GM12864 (cell line): ENCODE measurements at places on chromosomes 3 and 15.

- no peak for DNase-seq
Observed at GRCh38 chr3:48848816-48849515, 1.3 kb upstream of the PRKAR2A start.

GRCh38 chr3:134337511-134338200 lies 36.6 kb downstream of the AMOTL2 start:
- no peak for DNase-seq

DNA sequence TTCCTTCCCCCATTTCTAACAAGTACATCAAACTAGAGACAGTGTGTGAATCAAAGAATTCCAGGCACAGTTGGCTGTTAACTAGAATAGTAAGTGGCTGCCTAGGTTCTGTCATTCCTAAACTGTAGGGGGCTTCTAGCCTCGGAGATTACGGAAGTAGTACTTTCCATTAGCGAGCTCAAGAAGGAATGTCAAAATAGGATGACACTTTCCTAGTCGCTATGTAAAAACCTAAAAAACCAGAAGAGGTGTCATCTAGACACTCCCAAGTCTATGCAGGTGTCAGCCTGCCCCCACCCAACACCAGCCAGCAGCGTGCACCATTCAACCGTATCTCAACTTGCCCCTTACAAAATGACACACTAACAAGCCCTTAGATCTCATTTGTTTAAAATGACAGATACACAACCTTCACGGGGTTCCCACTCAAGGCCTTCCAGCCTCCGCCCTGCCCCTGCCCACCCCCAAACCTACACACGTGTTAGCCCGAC lies 874 bp downstream of the INO80 start:
- peak; percentile 46 for DNase-seq

- DNase-seq = no peak
Observed at GRCh38 chr3:176992978-176993377, 204.3 kb downstream of the TBL1XR1 start.

GRCh38 chr15:48778331-48778730 lies 32.5 kb downstream of the CEP152 start:
- DNase-seq = no peak

DNA sequence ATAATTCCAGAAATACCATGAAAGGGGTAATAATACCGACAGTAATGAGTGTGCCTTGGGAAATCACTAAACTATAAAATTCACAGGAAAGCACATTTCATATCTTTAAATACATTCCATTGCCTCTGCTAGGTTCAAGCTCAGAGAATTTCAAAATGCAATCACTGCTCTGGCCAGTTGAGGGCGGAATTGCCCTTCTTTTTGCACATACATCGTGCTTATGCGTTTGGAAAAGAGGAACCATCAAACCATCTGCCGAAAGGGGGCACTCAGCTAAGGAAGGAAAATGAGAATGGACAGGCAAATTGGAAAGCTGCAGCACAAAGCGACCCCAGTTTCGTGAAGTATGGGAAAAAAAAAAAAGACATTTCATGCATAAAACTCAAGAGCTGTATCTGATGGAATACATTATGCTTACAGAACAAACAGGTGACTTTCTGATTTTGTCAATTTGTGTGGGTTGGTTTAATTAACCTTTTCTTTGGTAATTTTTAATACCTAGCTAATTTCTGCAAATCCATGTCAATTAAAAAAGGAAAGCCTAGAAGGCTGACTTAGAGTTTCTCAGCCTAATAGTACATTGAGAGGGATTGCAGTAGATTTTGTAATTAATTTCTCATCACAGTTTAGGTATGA lies 61.4 kb downstream of the TUSC7 start:
- DNase-seq = peak; percentile 48

DNA sequence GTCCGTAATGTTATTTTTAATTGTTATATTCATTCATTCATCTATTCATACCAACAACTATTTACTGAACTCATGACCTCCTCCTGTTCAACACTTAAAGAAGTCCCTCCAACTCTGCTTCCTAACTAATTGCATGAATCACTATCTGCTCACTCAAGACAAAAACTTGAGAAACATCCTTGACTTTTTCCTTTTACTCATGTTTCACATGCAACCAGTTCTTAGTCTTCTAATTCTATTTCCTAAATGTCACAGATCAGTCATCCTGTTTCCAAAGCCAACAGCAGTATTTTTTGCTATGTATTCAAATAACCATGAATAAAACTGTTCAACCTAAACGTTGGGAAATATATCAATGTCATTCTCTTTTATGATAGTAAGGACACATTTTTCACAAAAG lies 124.6 kb upstream of the GBE1 start:
- DNase-seq = no peak
